ENCODE measurements at places on chromosomes 16 and 17.

DNA sequence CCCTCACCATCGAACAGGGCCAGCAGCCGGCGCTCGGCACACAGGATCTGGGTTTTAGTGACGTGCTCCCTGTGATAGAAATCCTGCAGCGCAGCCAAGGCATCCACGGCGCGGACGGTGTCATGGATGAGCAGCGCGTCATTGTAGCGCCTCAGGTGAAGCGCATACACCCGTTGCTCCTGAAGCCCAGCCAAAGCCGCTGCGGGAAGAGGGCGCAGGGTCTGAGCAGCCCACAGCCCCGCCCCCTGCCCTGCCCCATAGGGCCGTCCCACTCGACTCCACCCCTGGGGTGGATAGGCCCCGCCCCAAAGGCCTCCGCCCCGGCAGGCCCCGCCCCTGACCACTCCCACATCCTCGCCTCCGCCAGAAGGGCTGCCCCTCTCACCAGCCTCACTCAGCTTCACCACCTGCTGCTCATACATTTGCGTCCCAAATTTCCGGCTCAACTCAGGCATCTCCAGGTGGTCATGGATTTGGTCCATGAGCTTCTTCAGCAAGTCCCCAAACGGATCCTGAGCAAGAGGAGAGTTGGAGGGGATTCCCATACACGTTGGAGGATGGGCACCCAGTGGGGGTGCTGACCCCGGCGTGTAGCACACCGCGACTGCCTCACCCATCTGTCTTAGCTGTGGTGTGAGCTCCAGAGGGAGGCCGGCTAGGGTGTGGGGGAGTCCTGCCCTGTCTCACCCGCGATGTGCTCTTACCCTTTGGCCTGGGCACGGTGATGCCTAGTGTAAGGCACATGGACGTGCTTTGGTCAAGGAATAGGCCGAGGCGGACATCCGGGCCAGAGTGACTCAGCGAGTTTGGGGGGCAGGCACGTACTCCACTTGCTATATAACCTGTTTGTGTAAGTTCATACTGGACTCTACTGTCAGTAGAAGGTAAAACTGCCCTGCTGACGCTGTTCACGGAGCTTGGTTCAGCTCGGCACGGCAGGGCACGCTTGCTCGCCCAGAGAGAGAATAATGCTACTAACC lies 4.6 kb downstream of the DHX58 start:
- DNase-seq = no peak

GRCh38 chr17:29592850-29593551 lies at the start of gene ANKRD13B:
ANKRD13B (plus strand) TSS chr17:29593132; CDS start chr17:29593622, 490 bp downstream.
- no peak for DNase-seq

DNA sequence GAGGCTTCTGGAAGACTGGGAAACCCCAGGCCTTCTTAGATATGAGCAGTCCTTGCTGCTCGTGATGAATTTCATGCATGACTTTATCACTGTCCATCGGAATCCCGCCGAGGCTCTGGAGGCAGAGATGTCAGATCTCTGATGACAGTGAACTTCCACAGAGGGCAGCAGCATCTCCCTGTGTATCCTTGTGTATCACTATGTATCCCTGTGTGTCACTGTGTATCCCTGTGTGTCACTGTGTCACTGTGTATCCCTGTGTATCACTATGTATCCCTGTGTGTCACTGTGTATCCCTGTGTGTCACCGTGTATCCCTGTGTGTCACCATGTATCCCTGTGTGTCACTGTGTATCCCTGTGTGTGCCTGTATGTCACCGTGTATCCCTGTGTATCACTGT lies 160.2 kb upstream of the CHMP6 start:
- DNase-seq = no peak

DNA sequence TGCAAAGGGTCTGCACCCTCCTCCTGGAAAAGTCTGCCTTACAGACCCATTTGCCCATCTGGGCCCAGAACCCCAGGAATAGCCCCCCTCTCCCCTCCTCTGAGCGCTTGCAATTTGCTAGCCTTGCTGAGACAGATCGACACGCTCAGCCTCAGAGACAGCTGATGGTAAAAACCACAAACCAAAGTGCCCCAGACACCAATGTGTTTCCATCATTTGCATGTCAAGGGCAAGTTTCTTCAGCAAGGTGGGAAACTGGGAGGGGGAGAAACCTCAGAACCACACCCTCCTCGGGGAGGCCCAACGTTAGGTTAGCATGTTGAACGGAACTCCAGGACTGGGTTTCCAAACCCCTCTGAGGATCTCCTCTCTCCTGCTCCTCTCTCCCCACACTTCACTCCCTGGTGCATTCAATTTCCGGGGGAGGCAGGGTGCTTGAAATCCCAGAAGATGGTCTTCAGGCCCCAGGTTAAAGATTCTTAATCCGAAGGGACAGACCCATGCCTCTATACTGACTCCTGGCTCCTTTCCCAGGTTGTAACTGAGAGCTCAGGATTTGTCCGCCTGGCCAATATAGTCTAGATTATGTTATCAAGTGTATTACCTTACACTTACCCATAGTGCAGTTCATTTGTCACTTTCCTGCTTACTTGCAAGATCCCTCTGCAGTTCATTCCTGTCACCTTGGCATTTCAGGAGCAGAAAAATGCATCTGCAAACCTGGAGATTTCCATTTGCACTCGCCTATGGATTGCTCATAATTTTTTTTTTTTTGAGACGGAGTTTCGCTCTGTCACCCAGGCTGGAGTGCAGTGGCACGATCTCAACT lies 1.3 kb upstream of the CUEDC1 start:
- no peak for DNase-seq

DNA sequence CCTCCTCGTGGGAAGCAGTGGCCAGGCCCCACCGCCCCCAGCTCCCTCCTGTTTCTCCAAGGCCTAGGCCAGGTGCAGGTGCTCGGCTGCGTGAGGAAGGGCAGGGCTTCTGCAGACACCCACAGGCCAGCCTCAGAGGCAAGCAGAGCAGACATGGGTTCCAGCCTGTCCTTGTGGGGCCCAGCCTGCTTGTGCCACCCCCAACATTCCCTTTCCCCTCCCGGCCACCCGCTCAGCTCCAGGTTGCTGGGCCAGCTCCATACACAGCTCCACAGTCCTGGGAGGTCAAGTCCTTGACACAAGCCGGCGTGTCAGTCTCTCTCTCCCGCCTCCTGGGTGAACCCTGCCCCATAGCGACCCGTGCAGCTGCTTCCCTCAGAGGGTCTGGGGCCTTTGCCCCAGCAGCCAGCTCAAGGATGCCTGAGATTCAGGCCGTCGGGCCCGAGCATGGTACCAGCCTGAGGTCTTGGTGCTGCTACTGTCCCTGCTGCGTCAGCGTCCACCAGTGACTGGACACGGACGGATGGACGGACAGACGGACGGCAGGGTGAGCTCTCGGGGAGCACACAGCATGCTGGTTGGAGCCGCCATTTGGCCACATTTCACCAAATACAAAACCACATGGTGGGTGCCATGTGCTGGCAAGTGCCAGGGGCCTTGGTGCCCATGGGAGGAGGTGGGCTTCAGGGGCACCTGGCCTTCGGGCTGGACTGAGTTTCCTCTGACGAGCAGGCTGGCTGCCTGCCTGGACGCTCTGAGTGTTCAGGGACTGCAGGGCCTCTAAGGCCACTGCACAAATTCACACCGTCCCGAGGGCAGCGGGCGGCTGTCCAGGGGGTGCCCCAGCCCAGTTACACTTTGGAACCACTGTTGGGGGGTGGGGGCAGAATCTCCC lies 8.0 kb downstream of the SECTM1 start:
- DNase-seq = no peak

DNA sequence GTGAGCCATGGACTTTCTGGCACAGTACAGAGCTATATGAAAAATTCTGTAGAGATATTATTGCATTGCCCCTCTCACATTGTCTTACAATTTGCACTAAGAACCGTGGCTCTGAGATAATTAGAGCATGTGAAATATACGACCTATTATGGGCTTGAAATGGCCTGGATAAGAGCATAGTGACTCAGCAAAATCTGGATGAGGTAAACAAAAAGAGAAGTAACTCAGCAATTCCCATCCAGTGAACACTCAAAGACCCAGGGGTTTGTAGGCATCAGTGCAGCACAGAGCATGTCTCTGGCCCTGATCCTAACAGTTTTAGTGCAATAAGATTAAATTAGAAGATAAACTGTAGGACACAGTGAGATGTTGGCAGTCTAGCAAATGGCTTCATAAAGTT lies 317.2 kb upstream of the MYOCD start:
- no peak for DNase-seq

DNA sequence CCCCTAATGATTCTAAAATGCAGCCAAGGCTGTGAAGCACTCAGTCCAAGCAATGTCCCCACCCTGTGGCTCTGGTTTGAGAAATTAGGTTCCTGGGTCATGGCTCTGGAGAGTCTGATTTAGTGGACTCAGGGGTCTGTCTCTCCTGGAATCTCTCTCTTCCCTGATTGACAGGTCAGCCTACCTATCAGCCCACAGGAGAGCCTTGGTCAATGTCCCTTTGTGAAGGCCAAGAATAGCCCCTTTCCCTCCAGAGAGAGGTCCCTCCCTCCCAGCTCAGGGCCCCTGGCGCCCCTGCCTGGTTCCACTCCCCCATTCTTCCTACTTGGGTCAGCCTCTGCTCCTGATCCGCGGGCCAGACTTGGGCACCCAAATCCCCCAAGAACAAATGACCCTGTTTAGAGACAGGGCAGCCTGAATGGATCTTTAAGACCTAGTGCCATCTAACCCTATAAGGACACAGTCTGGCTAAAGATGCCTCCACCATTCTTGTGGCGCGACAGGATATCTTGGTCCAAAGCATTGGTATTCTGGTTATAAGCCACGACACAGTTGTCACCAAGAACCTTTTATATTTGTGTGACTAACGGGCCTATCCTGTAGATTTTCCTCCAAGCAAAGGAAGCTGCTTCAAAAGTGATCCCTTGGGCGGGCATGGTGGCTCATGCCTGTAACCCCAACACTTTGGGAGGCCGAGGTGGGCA lies 38.3 kb upstream of the PRSS54 start:
- DNase-seq = no peak

- no peak for DNase-seq
Measured at GRCh38 chr16:27289669-27290068, 21.1 kb upstream of the NSMCE1 start.

- DNase-seq = no peak
Measured at GRCh38 chr16:50298075-50298460, 31.7 kb downstream of the ADCY7 start.

- DNase-seq = no peak
Measured at GRCh38 chr16:54696970-54697369, 233.7 kb upstream of the IRX5 start.

- no peak for DNase-seq
Measured at GRCh38 chr17:44155488-44155887, 13.8 kb downstream of the HROB start.

- no peak for DNase-seq
Measured at GRCh38 chr16:8931859-8932258, 31.8 kb downstream of the USP7 start.

DNA sequence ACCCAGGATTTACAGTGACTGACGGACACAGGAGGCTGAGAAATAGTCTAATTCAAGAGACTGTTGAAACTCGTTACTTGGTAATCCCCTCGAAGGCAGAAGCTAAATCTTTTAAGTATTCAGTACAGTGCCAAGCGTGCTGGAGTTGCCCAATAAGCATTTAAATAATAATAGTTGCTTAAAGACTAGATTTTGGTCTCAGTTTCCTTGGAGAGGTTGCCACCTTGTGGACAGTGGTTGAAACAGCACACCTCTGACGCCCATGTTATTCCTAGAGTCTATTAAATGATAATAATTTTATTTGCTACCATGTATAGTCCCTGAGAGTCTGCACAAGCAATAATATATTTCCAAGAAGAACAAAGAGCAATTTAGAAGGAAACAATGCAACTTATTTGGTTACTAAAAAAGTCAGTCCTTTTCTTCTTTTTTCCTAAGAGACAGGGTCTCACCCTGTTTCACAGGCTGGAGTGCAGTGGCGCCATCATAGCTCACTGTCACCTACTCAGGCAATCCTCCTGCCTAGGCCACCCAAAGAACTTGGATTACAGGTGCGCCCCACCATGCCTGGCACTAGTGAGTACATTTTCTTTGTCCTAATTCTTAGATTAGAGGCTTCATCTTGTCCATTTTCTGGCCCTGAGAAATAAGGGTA lies 138.0 kb upstream of the NUDT7 start:
- DNase-seq = no peak

DNA sequence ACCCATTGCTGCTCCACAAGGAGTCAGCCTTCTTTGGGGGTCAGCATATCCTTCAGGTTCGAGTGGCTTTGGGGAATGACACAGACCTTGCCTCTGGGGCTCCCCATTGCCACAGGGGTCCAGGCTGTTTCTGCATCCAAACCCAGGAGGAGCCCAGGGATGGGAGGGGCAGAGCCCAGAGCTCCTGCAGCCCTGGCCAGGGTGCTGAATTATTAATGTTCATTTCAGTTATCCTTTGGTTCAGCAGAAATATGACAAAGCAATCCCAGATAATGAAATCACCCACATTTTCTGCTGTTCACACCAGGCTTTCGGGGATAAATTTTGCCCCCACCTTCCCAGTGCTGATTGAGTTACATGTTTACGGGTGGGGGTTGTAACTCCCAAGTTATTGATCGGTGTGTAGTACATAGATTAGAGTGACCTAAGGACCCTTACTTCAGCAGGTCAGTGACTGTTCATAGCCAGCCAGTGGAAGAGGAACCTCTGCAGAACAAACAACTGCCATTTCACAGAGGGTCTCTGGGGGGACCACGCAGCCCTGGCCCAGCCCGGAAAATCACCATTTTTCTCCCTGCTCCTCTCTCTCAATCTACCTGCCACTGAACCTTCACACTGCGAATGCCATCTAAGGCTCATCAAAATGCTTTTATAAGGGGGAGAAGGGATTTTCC lies 240.3 kb upstream of the N4BP1 start:
- DNase-seq = no peak

- DNase-seq = no peak
Measured at GRCh38 chr17:71023249-71024030, 854.1 kb downstream of the KCNJ2 start.

- no peak for DNase-seq
Measured at GRCh38 chr16:85945424-85945751, 46.4 kb downstream of the IRF8 start.

DNA sequence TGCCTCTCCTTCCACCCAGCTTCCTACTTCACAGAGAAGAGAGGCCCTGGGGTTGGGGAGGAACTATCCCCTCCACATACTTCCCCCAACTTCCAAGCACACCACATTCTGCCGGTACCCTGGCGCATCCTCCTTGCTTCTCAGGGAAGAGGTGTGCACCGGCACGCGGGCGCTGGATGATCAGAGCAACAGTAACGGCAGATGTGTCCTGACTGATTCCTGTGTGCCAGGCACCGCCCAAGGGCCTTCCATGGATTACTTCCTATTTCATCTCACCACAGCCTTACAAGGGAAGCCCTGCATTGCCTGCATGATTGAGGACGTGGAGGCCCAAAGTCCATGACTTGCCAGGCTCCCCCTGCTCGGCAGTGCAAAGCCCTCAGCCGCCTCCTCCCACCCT lies 21.1 kb upstream of the MLKL start:
- no peak for DNase-seq

DNA sequence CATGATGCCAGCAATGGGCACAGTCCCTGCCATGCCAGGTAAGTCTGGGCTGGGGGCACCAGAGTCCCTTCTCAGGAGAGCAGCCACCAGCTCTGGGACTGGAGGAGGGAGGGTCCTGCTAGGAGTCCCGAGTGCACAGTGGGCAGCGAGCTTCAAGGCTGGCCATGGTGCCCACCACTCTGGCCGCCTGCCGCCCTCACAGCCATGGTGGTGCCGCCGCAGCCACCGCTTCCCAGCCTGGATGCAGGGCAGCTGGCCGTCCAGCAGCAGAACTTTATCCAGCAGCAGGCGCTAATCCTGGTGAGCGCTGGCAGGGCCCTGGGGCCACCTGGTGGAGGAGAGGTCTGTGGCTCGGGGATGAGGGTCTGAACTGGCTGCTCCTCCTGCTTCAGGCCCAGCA lies 17.9 kb upstream of the SMIM5 start:
- DNase-seq = no peak

- DNase-seq = no peak
Measured at GRCh38 chr17:288802-289356, 63.7 kb downstream of the RPH3AL start.

- no peak for DNase-seq
Measured at GRCh38 chr17:57677301-57677700, 67.8 kb downstream of the CCDC182 start.
